Myometrial cell (primary cell): ENCODE measurements at places on chromosomes 6 and 20. TPM values are rescaled to one million over a fixed set of nuclear protein-coding genes. Genes with fewer than 3 reads are reported as not detected.

The OOEP gene
- not detected in 2 replicates for total RNA-seq

The SUMO4 gene
- total RNA-seq = not detected in 2 replicates

The ECT2L gene
- total RNA-seq = not detected in 2 replicates

The PDYN gene
- total RNA-seq = not detected in 2 replicates

The MTCH1 gene
- total RNA-seq = 251 and 283 TPM in 2 replicates

The NKX2-2 gene
- total RNA-seq = not detected in 2 replicates

The EYA4 gene
- total RNA-seq = 2.9 and 5.7 TPM in 2 replicates

The PLA2G7 gene
- total RNA-seq = not detected in 2 replicates

The LY86 gene
- total RNA-seq = not detected in 2 replicates

The GPR63 gene
- 1.1 and 1.2 TPM in 2 replicates for total RNA-seq

The HLA-DPA1 gene
- 3.7 and 8.7 TPM in 2 replicates for total RNA-seq

The ZDHHC14 gene
- total RNA-seq = 3.2 and 4.3 TPM in 2 replicates

The HUS1B gene
- total RNA-seq = not detected in 2 replicates

The FRK gene
- total RNA-seq = 0.18 and 0.29 TPM in 2 replicates

The MICB gene
- total RNA-seq = 25.7 and 26.2 TPM in 2 replicates

The MTG2 gene
- 10.6 and 18.2 TPM in 2 replicates for total RNA-seq

The CRISP2 gene
- total RNA-seq = not detected in 2 replicates

The PROKR2 gene
- not detected in 2 replicates for total RNA-seq

The ID4 gene
- total RNA-seq = 3.5 and 4.4 TPM in 2 replicates

The BPIFA1 gene
- not detected in 2 replicates for total RNA-seq

The ZCCHC3 gene
- total RNA-seq = 10.7 and 11.9 TPM in 2 replicates

The CLPSL1 gene
- total RNA-seq = not detected in 2 replicates

The TRAPPC3L gene
- not detected in 2 replicates for total RNA-seq

The KIAA1755 gene
- 2.8 and 3.5 TPM in 2 replicates for total RNA-seq

The C2 gene
- 1.4 and 2.0 TPM in 2 replicates for total RNA-seq

The TOX2 gene
- total RNA-seq = 15.8 and 24.8 TPM in 2 replicates

The TPD52L1 gene
- total RNA-seq = 0.29 and 0.71 TPM in 2 replicates

The FBXO9 gene
- 35.4 and 41.5 TPM in 2 replicates for total RNA-seq

The ZNF76 gene
- total RNA-seq = 8.6 and 13.3 TPM in 2 replicates

The MCHR2 gene
- total RNA-seq = not detected in 2 replicates

The NNAT gene
- 4.6 and 7.3 TPM in 2 replicates for total RNA-seq

The KIF25 gene
- 0.71 TPM in 1 of 2 replicates, not detected in the other for total RNA-seq

The MUC22 gene
- total RNA-seq = not detected in 2 replicates

The PMEPA1 gene
- not detected in 2 replicates for total RNA-seq

The SCRT2 gene
- not detected in 2 replicates for total RNA-seq
